ENCODE measurements at places on chromosomes 1 and 21.

- H3K27me3 ChIP-seq, result peaks cover 25% of the 10 kb centered on the region
- peaks cover 28% of the 10 kb centered on the region for H3K4me1 ChIP-seq
- peak within 1 kb of the TSS; percentile 70 for H3K4me3 ChIP-seq
- no peak within 1 kb of the TSS for H3K27ac ChIP-seq
- no peaks in the 10 kb centered on the region for H3K36me3 ChIP-seq
- peak; percentile 59 for DNase-seq
These were observed at the start of gene FAM89A for GRCh38 chr1:231040019-231040799. FAM89A (minus strand) TSS chr1:231040254; CDS start chr1:231040211, 43 bp downstream.

GRCh38 chr21:37383086-37383485, 16.5 kb downstream of the DYRK1A start:
- no peak overlapping the region for H3K4me3 ChIP-seq
- no peak overlapping the region for H3K27ac ChIP-seq
- peaks cover 71% of the 10 kb centered on the region for H3K4me1 ChIP-seq
- DNase-seq, result no peak

- H3K27me3 ChIP-seq, result peaks cover 16% of the 10 kb centered on the region
- peaks cover 4% of the 10 kb centered on the region for H3K4me1 ChIP-seq
- no peak overlapping the region for H3K4me3 ChIP-seq
These were observed 27.5 kb upstream of the SLC44A3 start for GRCh38 chr1:94792473-94793295.

- no peaks in the 10 kb centered on the region for H3K4me1 ChIP-seq
- DNase-seq, result no peak
- H3K27ac ChIP-seq, result no peak overlapping the region
- H3K27me3 ChIP-seq, result no peaks in the 10 kb centered on the region
- H3K36me3 ChIP-seq, result no peaks in the 10 kb centered on the region
- no peak overlapping the region for H3K4me3 ChIP-seq
These were observed 109.0 kb upstream of the ESRRG start for GRCh38 chr1:216832192-216832591.

DNA sequence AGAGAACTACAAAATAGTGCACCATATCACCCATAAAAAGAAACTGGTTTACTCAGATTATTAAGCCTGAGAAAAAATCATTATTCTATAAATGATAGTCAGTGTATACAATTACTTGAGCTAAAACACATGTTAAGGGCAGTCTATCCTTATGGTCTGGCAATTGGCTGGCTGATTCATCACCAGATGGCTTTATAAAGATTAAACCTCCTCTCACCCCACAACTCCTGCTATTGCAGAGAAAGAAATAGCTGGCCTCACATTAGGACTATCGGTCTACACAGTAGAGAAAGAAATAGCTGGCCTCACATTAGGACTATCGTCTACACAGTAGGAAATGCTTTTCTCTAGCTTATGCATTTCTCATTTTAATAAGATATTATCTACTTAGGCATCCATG, 21.2 kb downstream of the CEP170 start:
- no peak for DNase-seq
- H3K27me3 ChIP-seq, result no peaks in the 10 kb centered on the region
- no peak overlapping the region for H3K27ac ChIP-seq
- peaks cover 5% of the 10 kb centered on the region for H3K4me1 ChIP-seq
- H3K36me3 ChIP-seq, result peaks cover 52% of the 10 kb centered on the region

DNA sequence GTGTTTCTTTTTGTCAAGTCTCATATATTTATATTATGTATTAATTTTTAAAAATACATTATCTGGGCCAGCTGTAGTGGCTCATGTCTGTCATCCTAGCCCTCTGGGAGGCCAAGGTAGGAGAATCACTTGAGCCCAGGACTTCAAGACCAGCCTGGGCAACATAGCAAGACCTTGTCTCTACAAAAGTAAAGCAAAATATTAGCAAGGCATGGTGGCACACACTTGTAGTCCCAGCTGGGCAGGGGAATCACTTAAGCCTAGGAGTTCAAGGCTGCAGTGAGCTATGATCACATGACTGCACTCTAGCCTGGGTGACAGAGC, 189.1 kb downstream of the SMYD3 start:
- no peaks in the 10 kb centered on the region for H3K36me3 ChIP-seq
- H3K27me3 ChIP-seq, result no peaks in the 10 kb centered on the region
- no peak overlapping the region for H3K4me3 ChIP-seq
- no peak for DNase-seq
- H3K27ac ChIP-seq, result no peak overlapping the region

GRCh38 chr1:19435181-19435580, 50.2 kb downstream of the CAPZB start:
- H3K4me1 ChIP-seq, result peaks cover 54% of the 10 kb centered on the region
- H3K27ac ChIP-seq, result no peak overlapping the region
- H3K36me3 ChIP-seq, result peaks cover 36% of the 10 kb centered on the region

GRCh38 chr1:87268111-87268510, 60.6 kb upstream of the LMO4 start:
- no peak overlapping the region for H3K27ac ChIP-seq
- no peak for DNase-seq
- H3K4me1 ChIP-seq, result no peaks in the 10 kb centered on the region

DNA sequence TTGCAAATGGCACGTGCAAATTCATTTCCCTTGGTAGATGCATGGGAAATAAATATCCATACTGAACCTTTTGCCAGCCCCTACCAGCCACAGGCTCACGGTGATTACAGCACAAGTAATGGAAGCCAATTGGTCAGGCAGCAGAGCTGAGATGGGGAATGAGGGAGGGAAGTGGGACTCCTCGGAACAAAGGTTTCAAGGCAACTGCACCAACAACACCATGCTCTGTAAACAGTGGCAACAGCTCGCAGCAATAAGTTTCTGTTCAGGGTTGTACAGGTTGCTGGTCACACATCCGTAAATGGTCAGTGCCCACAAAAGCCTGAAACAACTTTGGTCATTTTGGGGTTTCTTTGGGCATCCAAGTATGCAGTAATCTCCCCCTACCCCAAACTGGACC, 62.7 kb upstream of the LPGAT1 start:
- peaks cover 19% of the 10 kb centered on the region for H3K27me3 ChIP-seq
- no peak overlapping the region for H3K4me3 ChIP-seq
- DNase-seq, result no peak
- H3K36me3 ChIP-seq, result no peaks in the 10 kb centered on the region

DNA sequence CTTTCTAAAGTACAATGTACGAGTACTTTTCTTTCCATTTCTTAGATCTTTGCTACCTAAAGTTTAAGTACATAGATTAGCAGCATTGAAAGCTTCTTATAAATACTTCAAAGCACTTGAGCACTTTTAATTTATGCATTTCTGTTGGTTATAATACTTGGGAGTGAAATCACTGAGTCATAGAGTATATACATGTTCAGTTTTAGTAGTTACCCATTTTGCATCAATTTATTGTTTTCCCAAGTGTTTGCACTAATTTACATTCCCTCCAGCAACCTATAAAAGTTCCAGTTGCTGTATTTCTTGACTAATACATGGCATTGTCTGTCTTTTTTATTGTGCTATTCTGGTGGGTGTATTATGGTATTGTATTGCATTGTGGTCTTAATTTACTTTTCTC, 20.3 kb downstream of the PRKAA2 start:
- no peak for DNase-seq
- no peaks in the 10 kb centered on the region for H3K4me1 ChIP-seq
- H3K4me3 ChIP-seq, result no peak overlapping the region

- no peak overlapping the region for H3K4me3 ChIP-seq
- no peaks in the 10 kb centered on the region for H3K4me1 ChIP-seq
- no peak for DNase-seq
These were observed 18.6 kb upstream of the RGS8 start for GRCh38 chr1:182702826-182703524.

GRCh38 chr1:93501829-93502369, 54.0 kb downstream of the FNBP1L start:
- no peaks in the 10 kb centered on the region for H3K36me3 ChIP-seq
- no peak overlapping the region for H3K27ac ChIP-seq
- no peak for DNase-seq
- peaks cover 27% of the 10 kb centered on the region for H3K27me3 ChIP-seq
- no peak overlapping the region for H3K4me3 ChIP-seq

GRCh38 chr21:30434033-30434631, 4.1 kb downstream of the KRTAP13-4 start:
- no peak overlapping the region for H3K27ac ChIP-seq
- peaks cover 3% of the 10 kb centered on the region for H3K27me3 ChIP-seq
- DNase-seq, result peak; percentile 8
- no peaks in the 10 kb centered on the region for H3K36me3 ChIP-seq
- H3K4me3 ChIP-seq, result no peak overlapping the region

- DNase-seq, result no peak
- no peak overlapping the region for H3K4me3 ChIP-seq
- no peaks in the 10 kb centered on the region for H3K27me3 ChIP-seq
- peaks cover 30% of the 10 kb centered on the region for H3K4me1 ChIP-seq
These were observed 115.1 kb upstream of the JUN start for GRCh38 chr1:58898739-58899586.

- H3K27ac ChIP-seq, result no peak overlapping the region
- peaks cover 4% of the 10 kb centered on the region for H3K4me1 ChIP-seq
- no peaks in the 10 kb centered on the region for H3K36me3 ChIP-seq
- H3K4me3 ChIP-seq, result no peak overlapping the region
These were observed 16.3 kb upstream of the DESI2 start for GRCh38 chr1:244636488-244637259.

DNA sequence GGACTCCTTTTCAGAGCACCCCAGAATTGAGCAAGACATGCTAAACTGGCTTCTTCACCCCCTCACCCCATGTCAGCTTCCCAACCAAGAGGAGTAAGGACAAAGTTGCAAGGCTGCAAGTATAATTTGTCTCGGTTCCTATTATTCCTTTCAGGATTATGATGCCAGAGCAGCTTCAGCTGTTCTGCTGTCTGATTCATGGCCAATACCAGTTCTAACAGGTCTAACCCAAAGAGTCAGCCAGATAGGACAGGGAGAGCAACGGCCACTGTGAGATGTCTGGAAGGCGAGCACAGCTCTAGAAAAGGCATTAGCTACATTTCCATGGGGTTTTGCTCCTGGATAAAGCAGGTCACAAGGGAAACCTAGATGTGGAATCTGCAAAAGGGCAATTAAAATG, 53.3 kb upstream of the HOOK1 start:
- H3K27me3 ChIP-seq, result no peaks in the 10 kb centered on the region
- H3K4me1 ChIP-seq, result peaks cover 2% of the 10 kb centered on the region
- no peaks in the 10 kb centered on the region for H3K36me3 ChIP-seq
- no peak for DNase-seq
- H3K4me3 ChIP-seq, result no peak overlapping the region

DNA sequence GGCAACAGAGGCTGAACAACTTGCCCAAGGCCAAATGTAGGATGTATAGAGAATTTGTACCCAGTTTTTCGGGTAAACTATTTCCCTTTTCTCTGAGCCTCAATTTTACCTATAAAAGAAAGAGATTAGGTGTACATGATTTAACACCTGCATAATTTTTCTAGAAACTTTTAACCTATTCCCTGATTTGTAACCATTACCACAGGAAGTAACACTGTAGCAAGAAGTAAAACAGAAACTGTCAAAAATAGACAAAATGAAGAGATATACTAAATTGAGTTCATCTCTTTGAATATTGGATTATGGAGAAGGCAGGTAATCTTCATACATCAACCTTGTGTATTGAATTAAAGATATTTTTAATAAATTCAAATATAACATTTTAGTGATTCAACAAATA, 136.2 kb downstream of the ZC3H11B start:
- DNase-seq, result no peak
- H3K27me3 ChIP-seq, result no peaks in the 10 kb centered on the region
- no peaks in the 10 kb centered on the region for H3K36me3 ChIP-seq
- H3K27ac ChIP-seq, result no peak overlapping the region

- DNase-seq, result no peak
- peaks cover 1% of the 10 kb centered on the region for H3K4me1 ChIP-seq
- peaks cover 42% of the 10 kb centered on the region for H3K27me3 ChIP-seq
- H3K4me3 ChIP-seq, result no peak overlapping the region
These were observed 5.3 kb downstream of the HTR1D start for GRCh38 chr1:23211955-23212354.

DNA sequence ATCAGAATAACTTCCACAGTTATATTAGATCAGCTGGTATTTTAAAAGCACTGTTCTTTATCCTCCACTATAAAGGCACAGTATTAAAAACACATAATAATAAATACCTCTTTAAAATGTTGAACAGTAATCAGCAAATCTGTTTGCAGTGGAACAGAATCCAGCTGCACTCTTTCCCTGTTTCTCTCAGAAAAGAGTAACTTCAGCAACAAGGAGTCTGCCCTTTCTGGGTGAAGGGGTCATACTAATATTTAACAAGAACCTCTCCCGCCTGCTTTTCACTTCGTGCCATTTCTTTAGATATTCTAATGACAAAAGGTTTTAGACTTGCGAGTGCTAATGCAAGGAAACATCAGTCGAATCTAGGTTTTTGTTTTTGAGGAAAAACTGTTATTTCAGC, 194.2 kb upstream of the FMN2 start:
- peaks cover 4% of the 10 kb centered on the region for H3K4me1 ChIP-seq
- H3K27ac ChIP-seq, result no peak overlapping the region
- no peaks in the 10 kb centered on the region for H3K36me3 ChIP-seq
- H3K4me3 ChIP-seq, result no peak overlapping the region

DNA sequence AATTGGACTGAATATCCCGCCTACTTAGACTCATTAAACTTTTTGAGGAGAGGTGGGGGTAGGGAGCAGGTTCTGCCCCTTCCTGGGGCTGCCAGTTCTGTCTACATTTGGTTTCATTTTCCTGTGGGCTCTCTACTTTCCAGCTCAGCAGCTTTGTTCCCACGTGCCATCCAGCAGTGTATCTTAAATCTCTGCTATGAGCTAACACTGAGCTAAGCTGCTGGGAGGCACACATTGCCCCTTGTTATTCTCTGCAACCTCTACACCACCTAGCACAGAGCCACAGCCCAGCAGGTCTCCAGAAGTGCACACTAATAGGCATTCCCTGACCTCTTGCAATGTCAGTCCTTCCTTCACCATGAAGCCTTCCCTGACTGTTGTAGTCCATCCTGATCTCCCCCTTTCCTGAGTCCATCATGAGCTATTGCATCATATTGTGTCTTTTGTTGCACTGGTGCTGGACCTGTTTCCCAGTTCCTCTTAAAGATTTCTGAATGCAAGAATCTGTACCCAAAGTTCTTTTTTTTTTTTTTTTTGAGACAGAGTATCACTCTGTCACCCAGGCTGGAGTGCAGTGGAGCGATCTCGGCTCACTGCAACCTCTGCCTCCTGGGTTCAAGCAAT, 28.7 kb upstream of the NRDC start:
- H3K27ac ChIP-seq, result peak overlapping the region; percentile 15
- no peak for DNase-seq
- H3K4me1 ChIP-seq, result no peaks in the 10 kb centered on the region
- H3K4me3 ChIP-seq, result no peak overlapping the region
- peaks cover 9% of the 10 kb centered on the region for H3K27me3 ChIP-seq
- H3K36me3 ChIP-seq, result no peaks in the 10 kb centered on the region

DNA sequence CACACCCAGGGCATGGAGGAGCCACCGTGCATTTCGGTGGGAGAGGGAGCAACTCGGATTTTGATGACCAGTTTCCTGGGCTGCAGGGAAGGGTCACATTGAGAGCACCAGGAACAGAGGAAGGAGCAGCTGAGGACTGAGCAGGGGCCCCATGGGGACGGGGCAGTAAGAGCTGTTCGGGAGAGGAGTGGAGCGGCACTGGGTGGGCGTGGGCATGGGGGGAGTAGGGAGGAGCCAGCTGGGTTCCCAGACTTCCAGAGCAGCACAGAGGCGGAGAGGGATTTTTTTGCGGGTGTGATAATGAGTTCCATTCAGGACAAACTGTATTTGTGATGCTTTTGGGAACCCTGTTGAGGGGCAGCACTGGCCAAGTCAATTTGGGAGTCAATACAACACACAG, 17.4 kb upstream of the GPR153 start:
- H3K4me1 ChIP-seq, result no peaks in the 10 kb centered on the region

- no peaks in the 10 kb centered on the region for H3K27me3 ChIP-seq
- no peak overlapping the region for H3K4me3 ChIP-seq
- no peaks in the 10 kb centered on the region for H3K4me1 ChIP-seq
- DNase-seq, result no peak
These were observed 435.9 kb downstream of the KIF26B start for GRCh38 chr1:245590726-245591125.

Data from T-helper 2 cell treated with Interferon-gamma antibody and Interleukin-4, amounts not matched to agents 5 μg/mL and 100 μg/mL, for 36 hours (primary cell).